ENCODE measurements at places on chromosomes 2 and 18.

DNA sequence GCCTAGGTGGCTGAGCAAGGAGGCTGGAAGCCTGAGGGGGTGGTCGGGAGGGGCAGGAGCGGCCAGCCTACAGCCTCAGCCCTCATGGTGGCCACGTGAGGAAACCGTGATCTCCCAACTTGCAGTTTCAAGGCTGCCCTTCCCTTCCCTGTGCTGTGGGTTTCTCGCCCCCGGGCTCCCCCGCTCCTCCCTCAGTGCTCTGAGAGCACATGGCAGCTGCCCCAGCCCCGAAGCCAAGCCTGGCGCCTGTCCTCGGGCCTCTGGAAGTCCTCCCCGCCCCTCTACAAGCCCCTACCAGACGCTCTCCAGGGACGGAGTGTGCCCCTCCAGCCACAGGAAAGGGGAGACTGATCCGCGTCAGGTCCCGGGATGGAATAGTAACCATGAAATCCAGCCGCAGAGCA, 586 bp upstream of the ANKRD23 start:
- DNase-seq = no peak

- no peak for DNase-seq
These were observed 3.8 kb upstream of the ATP8B1 start for GRCh38 chr18:57806978-57807285.

GRCh38 chr2:229154381-229154780, 116.7 kb downstream of the PID1 start:
- DNase-seq = no peak

GRCh38 chr2:240250985-240251847, 110.8 kb upstream of the OTOS start:
- DNase-seq = no peak

- no peak for DNase-seq
These were observed 7.8 kb downstream of the NT5DC4 start for GRCh38 chr2:112728378-112729175.

DNA sequence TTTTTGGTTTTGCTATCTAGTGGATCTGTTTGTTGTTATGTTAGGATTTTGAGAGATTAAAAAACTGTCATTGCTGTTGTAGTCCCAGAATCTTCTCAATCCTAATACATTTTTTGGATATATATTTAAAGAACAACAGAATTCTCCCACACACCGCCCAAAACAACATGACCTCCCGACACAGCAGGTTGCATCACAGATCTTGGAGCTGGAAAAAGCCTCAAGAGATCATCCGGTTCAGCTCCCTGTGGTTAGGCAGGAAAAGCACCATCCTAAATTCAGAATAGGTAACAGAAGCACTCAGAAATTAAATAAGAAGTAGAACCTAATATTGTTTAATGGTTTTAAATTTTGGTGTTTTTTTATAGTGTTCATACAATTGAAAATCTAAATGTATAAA, 251.4 kb upstream of the STON1 start:
- DNase-seq = no peak

DNA sequence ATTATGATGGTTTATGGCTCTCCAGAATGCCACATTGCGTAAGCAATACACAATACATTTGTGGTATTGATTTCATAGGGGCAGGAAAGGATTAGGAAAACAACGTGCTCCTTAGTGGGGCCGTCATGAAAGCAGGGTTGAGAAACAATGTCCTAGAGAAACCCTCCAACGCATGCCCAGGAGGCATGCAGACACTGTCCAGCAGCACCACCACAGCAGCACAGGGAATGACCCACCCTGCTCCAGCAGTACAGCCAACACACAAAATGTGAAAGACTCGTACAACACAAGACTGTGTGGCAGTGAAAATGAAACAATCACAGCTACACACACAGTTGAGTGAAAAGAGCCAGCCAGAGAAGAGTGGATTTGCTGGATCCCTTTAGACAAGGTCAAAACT, 66.3 kb downstream of the FAM168B start:
- DNase-seq = no peak

- DNase-seq = no peak
These were observed 27.5 kb downstream of the MAP3K2 start for GRCh38 chr2:127360242-127360641.

DNA sequence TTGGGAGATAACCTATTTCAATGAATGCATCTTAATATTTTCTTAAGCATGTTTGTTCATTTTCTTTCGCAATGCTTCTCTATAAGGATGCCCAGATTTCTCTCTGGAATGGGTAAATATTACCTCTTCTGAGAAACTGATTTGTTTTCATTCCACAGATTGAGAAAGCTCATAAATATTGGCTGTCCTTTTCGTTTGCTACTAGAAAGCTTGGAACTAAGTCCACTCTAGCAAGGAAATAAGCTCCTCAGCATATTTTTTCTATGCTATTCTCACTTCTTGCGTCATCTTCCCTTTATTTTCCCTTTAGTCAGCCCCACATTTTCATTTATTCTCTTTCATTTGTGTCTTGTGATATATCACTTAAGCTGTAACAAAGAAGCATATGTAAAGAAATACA, 76.3 kb downstream of the ANTXR1 start:
- no peak for DNase-seq

DNA sequence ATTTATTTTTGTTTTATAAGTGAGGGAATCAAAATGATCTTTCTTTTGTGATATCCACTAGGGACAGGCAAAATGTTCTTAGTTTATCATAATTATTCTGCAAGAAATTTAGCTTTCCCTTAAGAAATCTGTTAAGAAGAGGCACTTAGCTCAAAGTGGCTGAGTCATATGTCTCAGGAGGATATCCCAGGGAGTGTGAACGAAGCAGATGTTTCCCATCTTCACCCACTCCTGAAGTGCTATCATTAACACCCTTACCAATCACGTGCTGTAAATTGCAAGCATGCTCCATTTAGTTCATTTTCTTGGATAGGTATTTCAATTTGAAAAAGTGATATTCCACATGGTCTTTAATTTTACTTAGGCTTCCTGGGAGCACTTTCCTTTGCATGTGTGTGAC, 774.3 kb upstream of the TMEFF2 start:
- DNase-seq = no peak

DNA sequence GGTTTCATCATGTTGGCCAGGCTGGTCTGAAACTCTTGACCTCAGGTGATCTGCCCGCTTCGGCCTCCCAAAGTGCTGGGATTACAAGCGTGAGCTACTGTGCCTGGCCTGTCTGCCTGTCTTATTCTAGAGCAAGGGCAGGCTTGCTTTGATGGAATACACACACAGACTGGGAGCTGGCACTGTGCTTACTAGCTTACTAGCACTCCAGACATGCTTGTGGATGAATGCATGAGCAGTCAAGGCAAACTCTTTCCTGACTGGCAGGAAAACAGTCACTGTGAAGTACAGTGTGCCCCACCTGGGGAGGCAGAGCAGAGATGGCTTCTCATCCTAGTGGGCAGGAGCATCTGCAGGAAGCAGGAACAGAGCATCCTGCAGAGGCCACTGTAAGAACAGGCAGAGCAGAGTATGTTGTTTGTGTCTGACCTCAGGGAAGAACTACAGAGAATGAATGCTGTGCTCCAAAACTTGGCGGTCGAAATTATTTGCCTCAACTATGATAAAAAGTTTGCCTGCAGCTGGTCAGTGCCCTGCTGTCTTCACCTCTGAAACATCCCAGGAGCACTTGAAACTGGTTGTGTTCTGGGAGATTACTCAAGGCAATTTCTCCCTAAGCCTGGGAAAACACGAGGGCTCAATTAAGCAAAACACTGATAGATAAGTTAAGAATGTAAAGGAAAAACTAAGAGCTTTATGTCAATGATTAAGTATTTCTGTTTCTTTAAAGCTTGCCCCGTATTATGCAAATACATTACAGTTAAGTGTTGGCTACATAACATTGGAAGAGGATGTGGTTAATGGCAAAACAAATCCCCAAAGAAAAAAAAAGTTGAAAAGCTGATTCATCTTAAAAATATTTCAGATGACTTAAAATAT, 102.4 kb downstream of the VAPA start:
- peak; percentile 65 for DNase-seq

GRCh38 chr2:160674146-160674750, 180.6 kb upstream of the RBMS1 start:
- DNase-seq = no peak

- DNase-seq = peak; percentile 58
These were observed 37.9 kb downstream of the MOGAT1 start for GRCh38 chr2:222709191-222709891.

DNA sequence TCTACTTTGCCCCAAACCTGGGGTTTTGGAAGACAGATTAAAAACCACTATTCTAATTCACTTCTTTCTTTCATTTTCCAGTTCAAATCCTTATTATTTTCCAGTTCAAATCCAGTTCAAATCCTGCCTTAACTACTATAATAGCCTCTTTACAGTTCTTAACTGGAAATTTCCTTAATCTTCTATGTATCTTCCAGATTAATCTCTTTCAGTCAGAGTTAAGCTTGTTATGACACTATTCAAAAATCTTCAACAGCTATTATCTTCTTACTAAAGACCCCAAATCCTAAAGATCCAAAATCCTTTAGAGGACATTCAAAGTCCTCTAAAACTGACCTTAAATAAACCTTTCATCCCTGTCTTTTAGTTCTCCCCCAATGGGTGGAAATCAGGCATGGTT, 30.1 kb downstream of the EIF2AK3 start:
- no peak for DNase-seq

DNA sequence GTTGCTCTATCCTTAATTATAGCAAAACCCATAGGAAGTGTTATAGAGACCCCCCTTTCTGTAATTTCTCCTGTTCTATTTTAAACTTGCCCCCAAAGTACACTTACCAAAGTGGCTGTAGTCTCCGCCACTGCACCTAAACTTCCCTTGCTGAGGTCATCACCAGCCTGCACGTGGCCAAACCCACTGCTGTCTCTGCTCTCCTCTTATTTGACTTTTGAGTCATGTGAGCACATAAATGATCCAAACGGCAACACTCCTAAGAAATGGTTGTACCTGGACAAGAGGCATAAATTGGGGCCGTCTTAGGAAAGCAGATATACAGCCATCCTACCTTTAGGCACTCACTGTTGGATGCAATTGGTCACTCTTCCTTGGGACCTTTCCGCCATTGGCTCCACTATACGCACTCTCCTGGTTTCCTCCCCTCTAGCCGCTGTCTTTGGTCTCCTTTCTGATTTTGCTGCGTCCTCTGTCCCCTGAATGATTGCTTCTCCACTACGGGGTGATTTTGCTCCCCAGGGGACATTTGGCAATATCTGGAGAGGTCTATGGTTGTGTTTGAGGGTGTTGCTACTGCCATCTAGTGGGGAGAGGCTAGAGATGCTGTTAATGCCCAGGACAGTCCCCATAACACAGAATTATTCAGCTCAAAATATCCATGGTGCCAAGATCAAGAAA, 19.2 kb upstream of the IL36G start:
- peak; percentile 52 for DNase-seq

- no peak for DNase-seq
These were observed 11.2 kb downstream of the ARID5A start for GRCh38 chr2:96547731-96548171.

DNA sequence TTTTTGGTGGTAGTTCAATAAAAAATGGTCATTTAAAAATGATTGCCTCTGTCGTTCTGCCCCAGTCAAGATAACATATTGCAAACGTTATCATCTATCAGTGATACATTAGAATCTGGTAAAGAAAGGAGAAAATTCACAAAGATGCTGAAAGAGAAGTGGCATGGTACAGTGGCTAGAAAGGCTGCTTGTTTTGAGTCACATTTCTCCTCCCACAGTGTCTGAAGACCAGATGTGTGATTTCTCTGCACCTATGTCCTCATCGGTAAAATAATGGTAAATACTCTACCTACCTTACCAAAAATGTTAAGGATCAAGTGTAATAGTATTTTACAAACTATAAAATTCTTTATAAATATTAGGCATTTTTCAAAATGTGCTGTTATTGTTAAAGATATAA, 76.1 kb upstream of the NOSTRIN start:
- DNase-seq = no peak

DNA sequence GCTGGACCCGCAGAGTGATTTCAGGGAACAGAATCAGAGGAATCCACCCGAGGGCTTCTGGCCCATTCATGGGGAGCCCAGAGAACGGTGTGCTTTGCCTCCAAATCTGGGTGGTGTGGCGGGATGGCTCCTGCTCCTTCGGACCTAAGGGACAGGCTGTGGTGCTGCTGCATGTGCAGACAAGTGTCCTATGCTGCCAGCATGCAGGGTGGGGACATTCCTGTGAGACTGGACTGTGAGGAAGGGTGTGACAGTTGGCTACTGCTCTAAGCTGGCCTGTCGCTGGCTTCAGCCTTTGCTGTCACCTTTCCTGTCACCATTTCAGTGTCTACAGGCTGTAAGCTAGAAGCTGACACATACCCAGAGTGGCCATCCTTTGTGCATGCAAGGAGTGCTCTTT, 2.9 kb upstream of the SLC4A3 start:
- DNase-seq = no peak

DNA sequence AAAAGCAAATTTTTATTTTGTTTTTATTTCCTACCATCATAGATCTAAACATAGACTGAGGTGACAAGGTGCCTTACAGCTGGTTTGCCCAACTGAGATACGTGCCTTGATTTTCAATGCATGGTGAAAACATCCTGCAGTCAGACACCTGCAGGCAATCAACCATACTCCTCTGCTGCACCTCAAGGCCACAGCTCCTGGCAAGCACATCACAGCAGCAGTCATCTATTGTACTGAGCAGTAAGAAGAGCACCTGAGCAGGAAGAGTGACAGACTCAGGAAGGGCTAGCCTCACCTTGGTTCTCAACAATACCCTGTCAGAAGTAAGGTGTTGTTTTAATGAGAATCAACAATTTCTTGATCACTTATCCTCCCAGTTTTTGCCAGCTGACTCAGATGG, 1206.8 kb upstream of the NRXN1 start:
- no peak for DNase-seq

DNA sequence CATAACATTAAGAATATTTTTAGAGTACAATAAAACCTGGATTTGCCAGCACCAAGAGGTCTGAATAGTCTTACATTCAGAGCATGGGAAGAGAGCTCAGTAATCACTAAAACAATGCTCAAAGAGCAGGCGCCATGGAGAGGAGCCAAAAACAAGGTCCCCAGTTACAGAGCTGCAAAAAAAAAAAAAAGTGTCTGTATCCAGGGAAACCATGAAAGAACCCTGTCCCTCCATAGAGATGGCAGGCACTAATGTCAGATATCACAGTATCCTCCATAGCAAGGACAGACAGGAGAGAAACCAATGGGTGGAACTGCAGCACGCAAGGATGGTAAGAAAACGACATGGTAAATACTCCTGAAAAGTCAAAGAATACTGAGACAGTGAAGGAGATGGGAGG, 19.5 kb downstream of the FBXO15 start:
- DNase-seq = no peak

- no peak for DNase-seq
These were observed 42.6 kb upstream of the MAP4K3 start for GRCh38 chr2:39479696-39480095.

DNA sequence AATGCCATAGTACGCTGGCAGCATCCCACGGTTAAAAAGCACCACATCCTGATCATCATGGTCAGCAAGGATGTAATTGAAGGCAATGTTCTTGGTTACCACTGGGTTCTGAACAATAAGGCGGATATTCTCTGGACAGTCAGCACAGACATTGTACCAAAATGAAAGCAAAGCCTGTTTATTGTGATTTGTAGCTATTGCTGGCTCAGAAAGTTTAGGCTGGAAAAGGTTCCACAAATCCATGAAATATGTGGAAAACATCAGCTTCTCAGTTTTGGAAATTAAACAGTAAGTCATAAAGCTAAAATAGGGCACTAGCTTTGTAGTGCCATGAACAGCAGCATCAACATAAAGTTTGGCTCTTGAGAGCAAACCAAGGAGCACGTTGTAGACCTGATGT, 52.2 kb downstream of the C2orf74 start:
- DNase-seq = no peak

Data from DND-41 (cell line).